ENCODE measurements at places on chromosomes 16 and 17. TPM values are rescaled to one million over a fixed set of nuclear protein-coding genes. Genes with fewer than 3 reads are reported as not detected.

GPR179 gene
- 0.14 TPM for total RNA-seq

ABCC11 gene
- 0.34 TPM for total RNA-seq

MSL1 gene
- 52.5 TPM for total RNA-seq

CDH5 gene
- under 0.01 TPM for total RNA-seq

SLC4A1 gene
- not detected for total RNA-seq

SLC47A1 gene
- total RNA-seq: 0.34 TPM

CLEC19A gene
- total RNA-seq: not detected

CDK5R1 gene
- 7.2 TPM for total RNA-seq

TMEM114 gene
- not detected for total RNA-seq

SLC6A2 gene
- total RNA-seq: 1.0 TPM

AHSP gene
- not detected for total RNA-seq

HOXB8 gene
- total RNA-seq: not detected

KRTAP1-1 gene
- total RNA-seq: not detected

TBC1D3G gene
- total RNA-seq: not detected

NPIPB4 gene
- 47.0 TPM for total RNA-seq

C1QTNF8 gene
- total RNA-seq: not detected

KRT16 gene
- 3,653 TPM for total RNA-seq

TPSG1 gene
- total RNA-seq: not detected

TEX19 gene
- total RNA-seq: not detected

PIGS gene
- total RNA-seq: 68.2 TPM

TLCD3B gene
- total RNA-seq: not detected

HAS3 gene
- 203 TPM for total RNA-seq

NLRC3 gene
- under 0.01 TPM for total RNA-seq

SLC47A2 gene
- 0.34 TPM for total RNA-seq
